MCF 10A (cell line): ENCODE measurements at places on chromosomes 12 and 14. TPM values are rescaled to one million over a fixed set of nuclear protein-coding genes. Genes with fewer than 3 reads are reported as not detected.
A peak's percentile ranks its signal among the peaks of the same experiment; 100 is the strongest.

The FKBP4 gene
- total RNA-seq = 79.1 and 94.5 TPM in 2 replicates

- peak overlapping the region; percentile 15 for H3K27ac ChIP-seq
- peaks cover 23% of the 10 kb centered on the region for H3K4me1 ChIP-seq
- H3K27me3 ChIP-seq = no peaks in the 10 kb centered on the region
These were observed 122.3 kb upstream of the ATF1 start for GRCh38 chr12:50641566-50641965.

DNA sequence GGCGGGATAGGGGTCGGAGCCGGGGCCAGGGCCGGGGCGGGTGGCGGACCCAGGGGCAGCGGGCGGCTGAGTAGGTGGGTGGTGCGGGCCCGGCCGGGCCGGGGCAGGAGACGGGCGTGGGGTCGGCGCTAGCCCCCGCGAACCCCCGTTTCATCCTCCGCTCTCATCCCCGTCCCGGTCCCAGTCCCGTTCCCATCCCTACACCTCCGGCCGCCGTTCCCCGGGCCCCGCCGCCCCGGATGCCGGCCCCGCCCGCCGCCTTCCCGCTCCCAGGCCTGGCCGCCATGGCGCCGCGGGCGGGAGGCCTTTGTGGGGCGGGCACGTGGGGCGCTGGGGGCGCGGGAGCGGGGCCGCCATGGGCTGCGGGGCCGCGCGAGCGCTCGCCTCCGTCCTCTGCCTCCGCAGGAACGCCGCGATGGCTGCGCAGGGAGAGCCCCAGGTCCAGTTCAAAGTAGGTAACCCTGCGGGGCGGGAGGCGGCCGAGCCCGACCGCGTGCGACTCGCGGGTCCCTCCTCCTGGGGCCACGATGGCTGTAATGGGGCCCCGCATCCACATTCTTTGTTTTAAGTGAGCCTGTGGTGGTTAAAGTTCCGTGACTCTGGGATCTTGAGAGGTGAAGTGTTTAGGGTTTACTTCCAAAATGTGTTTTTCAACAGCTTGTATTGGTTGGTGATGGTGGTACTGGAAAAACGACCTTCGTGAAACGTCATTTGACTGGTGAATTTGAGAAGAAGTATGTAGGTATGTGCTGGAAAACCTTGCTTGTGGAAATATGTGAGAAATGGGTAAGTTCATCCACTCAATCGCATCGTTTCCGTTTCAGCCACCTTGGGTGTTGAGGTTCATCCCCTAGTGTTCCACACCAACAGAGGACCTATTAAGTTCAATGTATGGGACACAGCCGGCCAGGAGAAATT is 572 bp downstream of the RAN start:
- H3K27me3 ChIP-seq = no peaks in the 10 kb centered on the region
- peak overlapping the region; percentile 88 for H3K4me3 ChIP-seq
- H3K4me1 ChIP-seq = peaks cover 26% of the 10 kb centered on the region
- H3K36me3 ChIP-seq = peaks cover 52% of the 10 kb centered on the region
- DNase-seq = no peak
- H3K27ac ChIP-seq = peak overlapping the region; percentile 81

DNA sequence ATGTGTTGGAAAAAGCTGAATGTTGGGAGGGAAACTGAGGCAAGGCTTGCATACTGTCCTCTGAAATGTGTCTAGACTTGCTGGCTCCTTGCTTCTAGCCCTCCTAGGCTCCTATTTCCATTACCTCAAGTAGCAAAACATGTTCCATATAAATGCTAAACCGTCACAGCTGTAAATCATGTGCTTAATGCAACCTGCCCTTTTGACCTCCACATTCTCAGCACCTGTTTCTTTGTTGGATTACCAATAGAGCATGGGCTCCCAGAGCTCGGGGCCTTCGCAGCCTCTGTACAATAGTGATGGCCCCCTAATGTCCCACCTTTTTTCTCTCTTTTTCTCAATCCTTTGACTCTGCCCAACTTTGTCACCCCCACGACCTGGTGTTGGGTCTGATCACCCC is 23.3 kb downstream of the RERGL start:
- H3K27ac ChIP-seq = no peak overlapping the region
- H3K27me3 ChIP-seq = peaks cover 24% of the 10 kb centered on the region
- peaks cover 5% of the 10 kb centered on the region for H3K36me3 ChIP-seq
- no peak for DNase-seq
- H3K4me3 ChIP-seq = no peak overlapping the region

DNA sequence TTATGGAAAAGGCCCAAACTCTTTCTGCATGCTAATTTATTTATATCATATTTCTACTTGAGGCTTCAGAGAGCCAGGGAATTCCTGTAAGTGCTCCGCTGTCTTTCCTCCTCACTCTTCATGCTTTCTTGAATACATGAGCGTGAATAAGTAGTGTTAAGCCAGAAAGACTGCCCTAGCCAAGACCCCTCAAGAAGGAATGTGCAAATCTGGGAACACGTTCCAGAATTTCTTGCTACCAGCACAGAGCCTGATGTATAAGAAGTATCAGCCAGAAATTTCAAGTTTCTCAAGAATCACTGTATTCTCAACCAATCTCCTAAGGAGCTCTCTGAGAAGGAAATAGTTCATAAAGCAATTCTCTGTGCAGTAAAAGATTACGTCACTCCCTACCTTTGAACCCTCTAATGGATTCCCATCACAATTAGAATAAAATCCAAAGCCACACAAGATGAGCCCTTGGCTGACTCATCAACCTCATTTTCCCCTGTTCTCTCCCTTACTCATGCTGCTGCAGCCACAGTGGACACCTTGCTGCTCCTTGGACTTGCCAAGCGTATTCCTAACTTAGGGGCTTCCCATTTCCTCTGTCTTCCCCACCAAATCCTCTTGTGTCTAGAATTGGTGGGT is 6.9 kb upstream of the TSPAN8 start:
- peak; percentile 17 for DNase-seq
- H3K36me3 ChIP-seq = no peaks in the 10 kb centered on the region

- H3K4me1 ChIP-seq = no peaks in the 10 kb centered on the region
- H3K4me3 ChIP-seq = no peak overlapping the region
- no peaks in the 10 kb centered on the region for H3K36me3 ChIP-seq
These were observed 88.8 kb downstream of the FBXL14 start for GRCh38 chr12:1505576-1505975.

- H3K36me3 ChIP-seq = no peaks in the 10 kb centered on the region
- no peaks in the 10 kb centered on the region for H3K27me3 ChIP-seq
- no peak for DNase-seq
- H3K4me1 ChIP-seq = no peaks in the 10 kb centered on the region
- H3K27ac ChIP-seq = no peak overlapping the region
These were observed 233.8 kb downstream of the CACNA1C start for GRCh38 chr12:2286461-2287131.
